ENCODE measurements at places on chromosomes 13 and 19.

DNA sequence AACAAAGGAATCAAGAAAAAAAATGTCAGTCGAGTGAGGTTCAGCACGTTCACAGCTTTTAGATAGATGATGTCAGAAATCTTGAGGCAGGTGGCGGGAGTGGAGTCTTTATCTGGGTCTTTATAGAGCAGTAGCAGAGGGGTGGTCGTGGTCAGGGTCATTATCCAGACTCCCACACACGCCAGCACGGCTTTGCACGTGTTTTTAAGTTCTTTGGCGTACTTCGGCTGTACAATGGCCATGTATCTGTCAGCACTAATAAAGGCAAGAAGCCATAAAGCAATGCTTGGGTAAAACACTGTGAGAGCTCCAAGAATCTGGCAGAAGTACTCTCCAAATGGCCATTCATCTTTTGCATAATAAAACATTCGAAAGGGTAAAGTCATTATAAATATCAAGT, 2.9 kb downstream of the GPR18 start:
- DNase-seq: no peak

DNA sequence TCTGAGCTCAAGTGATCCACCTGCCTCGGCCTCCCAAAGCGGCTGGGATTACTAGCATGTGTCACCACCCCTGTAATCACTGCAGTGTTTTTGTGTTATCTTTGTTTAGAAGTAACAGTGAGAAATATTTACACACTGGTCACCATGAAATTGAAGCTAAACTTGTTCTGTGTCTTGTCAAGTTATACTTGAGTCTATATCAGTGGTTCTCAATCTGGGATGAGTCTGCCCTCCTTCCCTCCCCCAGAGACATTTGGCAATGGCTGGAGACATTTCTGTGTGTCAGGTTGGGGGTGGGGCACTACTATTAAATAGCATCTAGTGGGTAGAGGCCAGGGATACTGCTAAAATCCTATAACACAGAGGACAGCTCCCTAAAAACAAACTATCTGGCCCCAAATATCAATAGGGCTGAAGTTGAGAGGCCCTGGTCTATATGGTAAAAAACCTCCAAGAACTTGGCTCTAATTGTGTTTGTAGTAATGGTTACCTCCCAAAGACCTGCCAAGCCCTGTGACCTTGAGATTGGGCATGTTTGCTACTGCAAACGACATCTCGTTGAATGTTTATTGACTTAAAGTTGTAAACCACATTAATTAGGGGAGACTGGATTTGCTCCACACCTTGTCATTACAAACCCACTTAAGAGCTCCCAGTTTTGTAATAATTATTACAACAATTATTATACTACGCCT, 6.9 kb downstream of the CTU1 start:
- DNase-seq: no peak

DNA sequence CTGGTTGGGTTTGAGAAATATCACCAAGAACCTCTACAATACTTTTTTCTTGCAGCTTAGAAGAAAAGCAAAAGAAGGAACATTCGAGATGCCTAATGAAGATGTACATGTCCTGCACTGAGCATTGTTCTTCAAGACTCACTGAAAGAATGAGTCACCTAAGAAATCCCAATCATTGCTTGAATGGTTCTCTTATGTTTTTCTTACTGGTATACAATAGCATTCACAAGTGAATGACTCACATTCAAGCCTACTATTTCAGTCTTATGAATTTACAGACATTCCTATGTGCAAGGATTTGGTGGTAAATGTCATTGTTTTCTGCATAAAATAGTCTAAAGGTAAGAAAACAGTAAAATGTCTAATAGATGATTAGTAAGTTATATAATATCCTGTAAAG, 594.6 kb downstream of the PCDH9 start:
- no peak for DNase-seq

DNA sequence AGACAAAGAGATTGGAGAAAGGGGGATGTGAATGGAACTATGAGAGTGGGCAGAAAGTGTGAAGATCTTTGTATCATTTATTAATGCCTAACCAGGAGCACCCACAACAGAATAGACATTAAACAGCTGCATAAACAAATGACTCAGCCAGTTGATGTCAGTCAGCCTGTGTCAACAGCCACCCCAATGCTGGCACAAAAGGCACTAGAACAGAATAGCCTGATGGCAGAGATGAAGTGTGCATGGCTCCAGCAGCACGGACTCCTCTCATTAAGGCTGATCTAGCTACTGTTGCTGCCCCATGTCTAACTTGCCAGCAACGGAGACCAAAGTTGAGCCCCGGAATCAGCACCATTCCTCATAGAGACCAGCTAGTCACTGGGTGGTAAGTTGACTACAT, 7.8 kb downstream of the CPB2 start:
- peak; percentile 16 for DNase-seq

DNA sequence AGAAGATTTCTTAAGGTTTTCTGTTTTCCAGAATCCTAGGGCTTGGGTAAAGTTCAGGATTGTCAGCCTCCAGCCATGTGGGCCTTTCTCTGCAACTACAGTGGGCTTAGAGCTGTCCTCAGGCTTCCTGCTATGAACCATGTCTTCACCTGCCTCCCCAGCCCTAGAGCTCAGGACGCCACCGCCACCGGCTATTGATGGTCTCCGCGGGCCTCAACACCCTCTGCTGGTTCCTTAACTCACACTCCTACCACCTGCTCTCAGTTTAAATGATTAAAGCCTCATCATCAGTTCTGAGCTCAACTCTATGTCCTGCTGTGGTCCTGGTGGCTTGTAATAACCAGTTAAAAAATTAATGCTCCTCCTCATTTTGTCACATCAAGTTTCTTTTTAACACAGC, 221.0 kb downstream of the EFNB2 start:
- no peak for DNase-seq

DNA sequence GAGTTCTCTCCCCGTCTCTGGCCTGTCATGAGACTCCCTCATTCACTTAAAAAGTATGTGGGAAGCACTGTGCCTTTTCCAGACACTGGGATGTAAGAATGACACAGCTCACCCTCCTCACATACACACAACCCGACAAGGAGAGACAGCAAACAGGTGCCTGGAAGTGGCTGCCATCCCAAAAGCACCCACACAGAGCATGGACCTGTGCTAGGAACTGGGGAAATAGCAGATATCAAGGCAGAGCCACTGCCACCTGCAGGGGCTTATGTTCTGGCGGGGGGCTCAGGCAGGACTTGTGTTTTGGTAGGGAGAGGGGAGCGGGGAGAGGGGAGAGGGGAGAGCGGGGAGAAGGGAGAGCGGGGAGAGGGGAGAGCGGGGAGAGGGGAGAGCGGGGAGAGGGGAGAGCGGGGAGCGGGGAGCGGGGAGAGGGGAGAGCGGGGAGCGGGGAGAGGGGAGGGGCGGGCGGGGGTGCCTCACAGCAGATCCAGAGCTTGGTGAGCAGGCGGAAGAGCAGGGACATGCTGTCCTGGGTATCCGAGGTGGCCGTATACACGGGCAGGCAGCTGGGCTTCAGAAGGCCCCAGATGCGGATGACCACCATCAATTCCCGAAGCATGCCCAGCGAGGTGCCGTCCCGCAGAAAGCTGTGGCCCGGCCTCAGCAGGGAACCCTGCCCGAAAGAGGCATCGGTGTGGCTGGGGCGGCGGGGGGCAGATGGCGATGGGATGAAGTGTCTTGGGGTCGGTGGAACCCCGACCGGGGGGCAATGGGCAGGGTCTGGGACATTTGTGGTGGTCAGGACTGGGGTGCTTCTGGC, 12.2 kb downstream of the CFD start:
- DNase-seq: no peak

Measured in SW480 (cell line).